ENCODE measurements at places on chromosomes 5 and 9.

- H3K27me3 ChIP-seq, result no peaks in the 10 kb centered on the region
- no peak overlapping the region for H3K4me3 ChIP-seq
- no peak for DNase-seq
- no peak overlapping the region for H3K27ac ChIP-seq
- H3K36me3 ChIP-seq, result no peaks in the 10 kb centered on the region
These were observed 68.7 kb downstream of the PRR16 start for GRCh38 chr5:120532835-120533234.

DNA sequence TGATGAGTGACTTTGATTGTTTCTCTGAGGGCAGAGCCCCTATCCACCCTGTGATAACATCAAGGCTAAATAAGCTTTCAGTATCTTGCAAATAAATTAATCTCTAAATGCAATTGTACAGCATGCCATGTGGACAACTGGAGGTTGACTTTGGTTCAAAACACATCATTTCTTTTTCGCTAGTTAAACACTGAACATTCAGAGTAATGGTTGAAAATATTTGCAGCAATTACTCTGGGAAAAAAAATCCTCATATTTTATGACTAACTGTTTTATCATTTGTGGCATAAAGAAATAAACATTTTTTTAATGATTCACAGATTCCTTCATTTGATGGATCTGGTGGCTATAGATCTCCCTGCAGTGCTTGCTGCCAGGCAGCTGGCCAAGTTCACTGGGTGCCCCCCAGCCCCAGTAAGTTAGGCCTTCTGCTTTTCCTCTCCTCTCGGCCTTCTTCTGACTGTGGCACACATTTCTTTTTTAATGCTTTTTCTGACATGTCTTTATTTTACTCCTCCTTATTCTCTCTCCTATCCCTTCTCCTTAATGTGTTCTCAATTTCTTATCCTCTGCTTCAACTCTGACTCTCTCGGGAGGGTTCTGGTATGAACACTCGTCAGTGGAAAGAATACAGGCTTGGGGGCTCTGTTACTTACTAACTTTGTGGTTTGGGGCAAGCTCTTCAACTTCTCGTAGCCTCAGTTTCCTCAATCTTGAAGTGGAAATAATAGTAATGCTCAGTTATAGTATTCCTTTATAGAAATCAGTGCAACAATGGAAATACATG lies 69.6 kb downstream of the ADAMTSL1 start:
- H3K4me1 ChIP-seq, result peaks cover 12% of the 10 kb centered on the region
- H3K27me3 ChIP-seq, result no peaks in the 10 kb centered on the region
- H3K4me3 ChIP-seq, result no peak overlapping the region
- H3K27ac ChIP-seq, result no peak overlapping the region
- no peaks in the 10 kb centered on the region for H3K36me3 ChIP-seq

- no peak overlapping the region for H3K27ac ChIP-seq
- H3K4me1 ChIP-seq, result no peaks in the 10 kb centered on the region
- no peak overlapping the region for H3K4me3 ChIP-seq
- H3K36me3 ChIP-seq, result no peaks in the 10 kb centered on the region
- no peaks in the 10 kb centered on the region for H3K27me3 ChIP-seq
These were observed 9.7 kb downstream of the LECT2 start for GRCh38 chr5:135944967-135945560.

GRCh38 chr5:151864061-151864748 lies 60.4 kb downstream of the GLRA1 start:
- no peaks in the 10 kb centered on the region for H3K27me3 ChIP-seq
- H3K27ac ChIP-seq, result no peak overlapping the region
- no peak overlapping the region for H3K4me3 ChIP-seq
- no peaks in the 10 kb centered on the region for H3K4me1 ChIP-seq
- no peak for DNase-seq

GRCh38 chr5:7087719-7088297 lies 308.1 kb upstream of the ADCY2 start:
- no peaks in the 10 kb centered on the region for H3K36me3 ChIP-seq
- no peak overlapping the region for H3K4me3 ChIP-seq
- no peak overlapping the region for H3K27ac ChIP-seq
- DNase-seq, result no peak
- no peaks in the 10 kb centered on the region for H3K27me3 ChIP-seq

- no peaks in the 10 kb centered on the region for H3K4me1 ChIP-seq
- no peaks in the 10 kb centered on the region for H3K27me3 ChIP-seq
- no peak for DNase-seq
- H3K4me3 ChIP-seq, result no peak overlapping the region
- no peak overlapping the region for H3K27ac ChIP-seq
- peaks cover 17% of the 10 kb centered on the region for H3K36me3 ChIP-seq
These were observed 59.0 kb downstream of the USP20 start for GRCh38 chr9:129894120-129894823.

- DNase-seq, result no peak
- H3K27ac ChIP-seq, result no peak overlapping the region
- no peaks in the 10 kb centered on the region for H3K4me1 ChIP-seq
- H3K4me3 ChIP-seq, result no peak overlapping the region
- no peaks in the 10 kb centered on the region for H3K36me3 ChIP-seq
- H3K27me3 ChIP-seq, result no peaks in the 10 kb centered on the region
These were observed 12.1 kb upstream of the WDR5 start for GRCh38 chr9:134123764-134124128.

- H3K27ac ChIP-seq, result no peak overlapping the region
- H3K4me3 ChIP-seq, result no peak overlapping the region
- DNase-seq, result no peak
- H3K36me3 ChIP-seq, result no peaks in the 10 kb centered on the region
These were observed 187.4 kb downstream of the AGTPBP1 start for GRCh38 chr9:85554349-85554748.

- no peaks in the 10 kb centered on the region for H3K36me3 ChIP-seq
- peak overlapping the region; percentile 92 for H3K27ac ChIP-seq
- H3K4me3 ChIP-seq, result peak overlapping the region; percentile 56
- DNase-seq, result no peak
These were observed 27.5 kb downstream of the PTGES2 start for GRCh38 chr9:128099932-128100491.
